Renal pelvis (tissue), 12 donors: ENCODE measurements at places on chromosomes 4 and X. TPM values are rescaled to one million over a fixed set of nuclear protein-coding genes. Genes with fewer than 3 reads are reported as not detected.

GLRA2 gene
- polyA plus RNA-seq = 0.34 TPM

LRRC66 gene
- 0.78 TPM for polyA plus RNA-seq

DNA sequence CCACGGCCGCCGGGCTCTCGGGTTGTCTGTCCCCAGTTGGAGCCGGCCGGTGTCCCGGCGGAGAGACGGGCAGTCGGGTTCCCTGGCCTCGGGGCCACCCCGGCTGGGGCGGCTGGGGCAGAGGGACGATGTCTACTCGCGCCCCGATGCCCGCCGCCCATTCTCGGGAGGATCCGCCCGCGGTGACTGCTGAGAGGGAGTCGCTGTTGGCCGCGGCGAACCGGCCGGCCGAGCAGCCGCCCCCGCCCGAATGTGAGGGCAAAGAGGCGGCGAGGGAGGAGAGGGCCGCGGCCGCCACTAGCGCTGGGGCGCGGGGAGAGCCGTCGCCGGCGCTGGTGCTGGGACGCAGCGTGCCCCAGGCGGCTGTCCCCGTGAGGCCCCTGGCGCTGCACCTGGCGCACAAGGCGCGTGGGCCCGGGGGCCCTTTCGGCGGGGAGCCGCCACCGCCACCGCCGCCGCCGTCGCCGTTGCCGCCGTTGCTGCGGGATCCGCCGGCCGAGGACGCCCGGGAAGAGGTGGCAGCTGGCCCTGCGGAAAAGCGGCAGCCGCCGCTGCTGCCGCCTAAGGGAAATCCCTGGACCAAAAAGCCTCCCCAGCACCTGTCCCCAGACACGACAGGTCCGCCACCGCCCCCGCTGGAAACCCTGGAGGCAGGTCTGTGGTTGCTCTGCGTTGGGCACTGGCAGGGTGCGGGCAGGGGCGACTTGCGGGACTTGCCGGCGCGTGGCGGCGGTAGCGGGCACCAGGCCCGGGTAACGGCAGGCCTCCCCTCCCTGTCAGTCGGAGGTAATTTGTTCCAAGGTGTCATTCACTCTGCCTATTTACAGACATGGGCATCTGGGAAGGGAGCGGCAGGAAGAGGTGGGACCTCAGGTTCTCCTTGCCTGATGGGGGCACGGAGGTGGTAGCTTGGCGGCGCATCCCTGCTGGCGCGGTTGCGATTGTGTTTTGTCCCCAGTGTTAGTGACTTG lies 739 bp downstream of the LARP1B start:
- DNase-seq = peak; percentile 49

AKAP4 gene
- 0.09 TPM for polyA plus RNA-seq

CFP gene
- 3.2 TPM for polyA plus RNA-seq

DNA sequence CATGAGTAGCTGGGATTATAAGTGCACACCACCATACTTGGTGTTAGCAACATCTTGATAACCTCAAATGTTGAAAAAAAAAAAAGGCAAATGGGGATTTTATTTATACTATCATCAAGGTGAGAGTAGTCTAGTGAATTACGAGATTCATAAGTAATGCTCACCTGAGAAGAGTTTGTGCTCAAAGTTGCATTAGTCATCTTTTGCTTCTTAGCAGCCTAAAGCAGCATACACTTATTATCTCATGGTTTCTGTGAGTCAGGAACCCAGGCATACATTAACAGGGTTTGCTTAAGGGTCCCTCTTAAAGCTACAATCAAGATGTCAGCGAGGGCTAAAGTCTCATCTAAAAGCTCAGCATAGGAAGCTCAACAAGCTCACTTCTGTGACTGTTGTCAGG lies 8.2 kb upstream of the EXOSC9 start:
- DNase-seq = no peak

DNA sequence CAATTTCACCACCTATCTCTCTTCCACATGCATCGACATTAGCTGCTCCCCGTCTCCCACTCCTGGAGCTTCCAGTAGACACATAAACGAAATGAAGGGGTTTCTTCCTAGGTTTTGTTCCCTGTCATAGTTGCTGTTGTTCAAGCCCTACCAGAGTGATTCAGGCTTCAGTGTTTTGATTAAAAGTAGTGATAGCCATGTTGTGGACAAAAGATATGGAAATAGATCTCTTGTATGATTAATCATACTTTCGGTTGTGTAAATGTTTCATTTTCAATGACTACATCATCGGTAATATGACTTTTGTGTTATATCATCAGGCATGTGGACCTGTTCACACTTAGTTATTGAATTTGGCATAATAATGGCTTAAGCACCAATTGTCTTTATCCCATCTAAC lies 96.5 kb upstream of the KLF3 start:
- no peak for DNase-seq

GRCh38 chr4:62119195-62119594 lies 919.1 kb downstream of the ADGRL3 start:
- no peak for DNase-seq
